ENCODE measurements at places on chromosomes 12 and 14. TPM values are rescaled to one million over a fixed set of nuclear protein-coding genes. Genes with fewer than 3 reads are reported as not detected.

DNAI7 gene
- not detected for total RNA-seq

MANSC4 gene
- not detected for total RNA-seq

CLEC6A gene
- not detected for total RNA-seq

SYNDIG1L gene
- not detected for total RNA-seq

RARG gene
- total RNA-seq: 8.5 TPM

STAC3 gene
- 0.19 TPM for total RNA-seq

CSRP2 gene
- 3.9 TPM for total RNA-seq

C14orf132 gene
- 0.66 TPM for total RNA-seq

B4GALNT3 gene
- total RNA-seq: not detected

KCNMB4 gene
- total RNA-seq: 1.0 TPM

ENDOU gene
- total RNA-seq: not detected

RFLNA gene
- 32.5 TPM for total RNA-seq

KRT2 gene
- not detected for total RNA-seq

Measured in endothelial cell of coronary artery (primary cell).